ENCODE measurements at places on chromosomes 16 and 17. TPM values are rescaled to one million over a fixed set of nuclear protein-coding genes. Genes with fewer than 3 reads are reported as not detected.

DNA sequence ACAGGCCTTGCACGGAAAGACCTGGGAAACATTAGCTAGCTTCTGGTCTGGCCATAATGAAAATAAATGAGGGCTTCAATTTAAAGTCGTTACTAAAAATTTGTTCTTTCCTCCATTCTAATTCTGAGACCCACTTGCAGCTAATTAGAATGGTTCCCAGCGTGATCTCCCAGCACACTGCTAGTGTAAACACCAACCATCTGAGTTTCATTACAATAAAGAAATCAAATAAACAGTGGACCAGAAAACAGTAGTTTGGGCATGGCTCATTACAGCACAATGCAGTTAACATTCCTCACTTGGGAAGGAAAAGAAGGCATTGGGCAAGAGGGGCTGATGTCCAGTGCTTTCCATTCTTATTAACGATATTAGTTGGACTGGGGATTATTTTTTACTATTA is 410.9 kb upstream of the SOX9 start:
- no peak for DNase-seq

GRCh38 chr17:40072735-40073346 is 10.1 kb downstream of the THRA start:
- DNase-seq = no peak

DNA sequence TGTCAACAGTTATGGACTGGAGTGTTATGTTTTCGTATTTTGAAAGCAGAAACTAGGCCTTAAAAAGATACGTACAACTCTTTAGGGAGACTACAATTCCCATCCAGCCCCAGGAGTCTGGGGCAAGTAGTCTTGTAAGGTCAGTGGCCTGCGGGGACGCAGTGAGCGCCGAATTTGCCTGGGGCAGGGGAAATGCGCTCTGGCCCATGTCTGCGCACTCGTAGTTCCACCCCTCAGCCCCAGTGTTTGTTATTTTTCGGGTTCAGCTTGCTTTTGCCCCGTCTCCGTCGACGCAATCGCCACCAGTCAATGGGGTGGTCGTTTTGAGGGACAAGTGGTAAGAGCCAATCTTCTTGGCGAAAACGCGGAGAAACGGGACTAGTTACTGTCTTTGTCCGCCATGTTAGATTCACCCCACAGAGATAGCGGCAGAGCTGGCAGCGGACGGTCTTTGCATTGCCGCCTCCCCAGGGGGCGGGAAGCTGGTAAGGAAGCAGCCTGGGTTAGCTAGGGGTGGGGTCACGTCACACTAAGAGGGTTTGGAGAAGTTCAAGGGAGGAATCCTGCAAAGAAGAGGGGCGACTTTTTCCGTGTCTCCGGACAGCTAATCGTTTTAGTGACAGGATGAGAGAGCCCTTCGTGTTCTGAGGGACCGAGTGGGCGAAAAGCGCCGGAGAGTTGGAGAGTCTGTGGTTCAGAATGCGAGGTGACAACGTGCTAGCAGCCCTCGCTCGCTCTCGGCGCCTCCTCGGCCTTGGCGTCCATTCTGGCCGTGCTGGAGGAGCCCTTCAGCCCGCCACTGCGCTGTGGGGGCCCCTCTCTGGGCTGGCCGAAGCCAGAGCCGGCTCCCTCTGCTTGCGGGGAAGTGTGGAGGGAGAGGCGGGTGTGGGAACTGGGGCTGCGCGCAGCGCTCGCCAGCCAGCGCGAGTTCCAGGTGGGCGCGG is 1.1 kb upstream of the BRCA1 start:
- DNase-seq = no peak

DNA sequence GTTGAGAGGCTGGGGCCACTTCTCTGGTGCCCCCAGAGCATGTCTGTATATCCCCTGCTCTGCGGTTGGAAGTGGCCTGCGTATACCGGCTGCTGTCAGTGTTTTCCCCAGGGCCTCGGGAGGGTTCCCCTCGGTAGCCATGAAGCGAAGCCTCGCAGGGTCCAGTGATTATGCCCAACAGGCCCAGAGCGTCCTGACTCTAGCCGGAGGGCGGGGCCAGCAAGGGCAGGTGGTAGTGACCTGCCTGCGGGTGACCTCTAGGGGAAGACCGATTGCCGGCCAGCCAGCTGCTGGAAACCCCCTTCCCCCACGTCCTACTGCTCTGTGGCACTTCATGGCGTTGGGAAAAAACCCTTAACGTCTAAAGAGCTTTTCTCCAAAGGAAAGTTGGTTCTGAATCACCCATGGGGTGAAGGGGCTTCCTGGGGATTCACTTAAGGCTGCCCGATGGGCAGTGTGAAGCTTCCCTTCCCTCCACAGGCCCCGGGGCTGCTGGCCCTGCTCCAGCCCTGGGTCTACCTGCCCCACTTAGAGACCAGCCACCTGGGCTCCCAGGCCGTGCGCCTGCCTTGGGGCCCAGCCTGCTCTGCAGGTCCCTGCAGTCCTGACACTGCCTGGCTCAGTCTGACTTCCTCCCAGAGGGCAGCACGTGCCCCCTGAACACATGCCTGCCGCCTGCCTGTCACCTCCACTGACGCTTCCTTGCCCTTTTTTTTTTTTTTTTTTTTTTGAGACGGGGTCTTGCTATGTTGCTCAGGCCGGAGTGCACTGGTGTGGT is 72.8 kb downstream of the SOCS1 start:
- DNase-seq = no peak

DNA sequence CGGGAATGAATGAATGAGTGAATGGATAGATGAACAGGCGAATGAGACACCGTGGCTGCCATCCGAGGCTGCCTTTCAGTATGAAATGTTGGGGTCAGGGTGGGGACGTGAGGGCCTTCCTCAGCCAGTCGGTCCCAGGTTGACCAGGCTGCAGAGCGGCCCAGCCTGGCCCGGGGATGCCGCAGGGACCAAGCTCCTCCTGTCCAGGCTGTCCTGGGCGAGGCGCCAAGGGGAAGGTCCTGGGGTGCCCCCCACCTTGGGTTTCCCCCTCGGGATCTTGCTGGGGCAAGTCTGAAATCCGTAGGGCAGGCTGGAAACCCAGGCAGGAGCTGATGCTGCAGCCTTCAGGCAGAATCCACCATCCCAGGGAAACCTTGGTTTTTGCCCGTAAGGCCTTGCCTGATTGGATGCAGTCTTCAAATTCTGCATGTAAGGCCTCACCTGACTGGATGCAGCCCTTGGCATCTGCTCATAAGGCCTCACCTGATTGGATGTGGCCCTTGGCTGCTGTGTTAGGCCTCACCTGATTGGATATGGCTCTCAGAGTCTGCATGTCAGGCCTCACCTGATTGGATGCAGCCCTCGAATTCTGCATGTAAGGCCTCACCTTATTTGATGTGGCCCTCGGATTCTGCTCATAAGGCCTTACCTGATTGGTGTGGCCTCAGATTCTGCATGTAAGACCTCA is 61.7 kb upstream of the ZNF469 start:
- peak; percentile 17 for DNase-seq

- no peak for DNase-seq
Observed at GRCh38 chr17:59769887-59770286, 62.4 kb downstream of the VMP1 start.

Gene C1QTNF8
- not detected for total RNA-seq

Data from activated naive CD4-positive, alpha-beta T cell treated with anti-CD3 and anti-CD28 coated beads, Interleukin-2, amount 50 U/mL, for 72 hours (primary cell).